ENCODE measurements at places on chromosomes 5 and 9. TPM values are rescaled to one million over a fixed set of nuclear protein-coding genes. Genes with fewer than 3 reads are reported as not detected.
A peak's percentile ranks its signal among the peaks of the same experiment; 100 is the strongest.

KIF4B gene
- total RNA-seq = not detected

- H3K27ac ChIP-seq = no peak overlapping the region
- no peak overlapping the region for H3K4me3 ChIP-seq
- DNase-seq = no peak
- H3K27me3 ChIP-seq = no peaks in the 10 kb centered on the region
- H3K36me3 ChIP-seq = no peaks in the 10 kb centered on the region
Measured at GRCh38 chr9:98310752-98311392, 55.4 kb upstream of the TBC1D2 start.

- peak overlapping the region; percentile 35 for H3K4me3 ChIP-seq
- peak; percentile 68 for DNase-seq
- H3K27ac ChIP-seq = peak overlapping the region; percentile 77
- no peaks in the 10 kb centered on the region for H3K36me3 ChIP-seq
- peaks cover 65% of the 10 kb centered on the region for H3K4me1 ChIP-seq
Measured at GRCh38 chr9:133125941-133126696, 5.1 kb upstream of the RALGDS start.

GRCh38 chr5:57955511-57955910 lies 472.9 kb upstream of the ACTBL2 start:
- no peak for DNase-seq
- no peaks in the 10 kb centered on the region for H3K36me3 ChIP-seq
- H3K27me3 ChIP-seq = no peaks in the 10 kb centered on the region

DNA sequence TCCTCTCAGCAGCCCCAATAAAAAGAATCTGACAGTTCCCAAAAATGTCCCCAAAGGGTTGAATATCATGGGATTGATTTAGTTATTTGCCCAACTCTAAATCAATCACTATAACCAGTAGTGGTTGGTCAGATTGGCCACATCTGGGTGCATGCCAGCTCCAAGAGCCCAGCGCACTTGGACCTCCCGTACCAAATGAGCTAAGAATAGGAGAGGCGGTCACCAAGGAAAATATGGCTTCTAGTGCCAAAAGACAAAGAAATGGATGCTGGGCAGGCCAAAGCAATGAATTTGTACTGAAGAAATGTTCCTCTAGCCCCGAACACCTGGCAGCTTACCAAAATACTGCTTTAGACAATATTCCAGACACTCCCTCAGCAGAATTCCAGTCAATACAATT lies 80.3 kb downstream of the RCL1 start:
- no peaks in the 10 kb centered on the region for H3K27me3 ChIP-seq
- H3K27ac ChIP-seq = no peak overlapping the region
- H3K4me3 ChIP-seq = no peak overlapping the region
- no peaks in the 10 kb centered on the region for H3K4me1 ChIP-seq

Data from lower lobe of right lung (tissue), 2 donors.